ENCODE measurements at places on chromosomes 2 and 18.
A peak's percentile ranks its signal among the peaks of the same experiment; 100 is the strongest.

GRCh38 chr18:8695932-8696517 lies 9.3 kb upstream of the MTCL1 start:
- DNase-seq: no peak

DNA sequence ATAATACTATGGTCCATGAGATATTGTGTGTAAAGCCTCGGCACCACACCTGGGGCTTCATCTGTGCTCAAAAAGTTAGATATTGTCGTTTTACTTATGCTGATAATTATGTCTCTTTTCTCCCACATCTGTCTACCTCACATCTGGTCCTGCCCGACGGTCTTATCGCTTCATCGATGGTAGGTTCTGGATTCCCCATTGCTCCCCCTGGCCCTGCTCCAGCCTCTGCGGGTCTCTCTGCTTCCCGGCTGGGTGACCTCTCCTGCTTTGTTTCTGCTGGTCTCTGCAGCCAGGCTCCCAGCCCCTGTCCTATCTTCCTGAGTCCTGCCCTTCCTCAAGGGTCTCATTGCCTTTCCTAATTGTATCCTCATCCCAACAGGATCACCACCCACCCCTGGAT lies 294.2 kb downstream of the NDUFA10 start:
- DNase-seq: no peak

DNA sequence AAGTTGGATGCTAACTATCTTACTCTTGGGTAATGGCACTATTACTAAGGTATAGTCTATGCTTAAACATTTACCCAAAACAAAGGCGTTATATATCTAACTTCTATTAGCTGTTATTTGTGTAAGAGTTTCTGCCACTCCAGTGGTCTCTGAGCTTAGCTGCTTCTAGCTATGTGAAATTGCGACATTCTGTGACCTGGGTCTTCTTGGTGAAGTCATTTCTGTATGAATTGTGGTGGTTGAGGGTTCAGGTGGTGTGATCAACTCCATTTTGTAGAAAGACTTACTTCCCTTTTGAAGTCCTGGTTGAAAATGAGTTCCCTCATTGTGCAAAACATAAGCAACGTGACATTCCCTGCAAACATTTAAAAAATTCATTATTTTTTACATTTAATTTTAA lies 221.6 kb downstream of the PIK3C3 start:
- DNase-seq: no peak

GRCh38 chr2:190579915-190580846 lies 45.7 kb upstream of the NEMP2 start:
- DNase-seq: peak; percentile 46

DNA sequence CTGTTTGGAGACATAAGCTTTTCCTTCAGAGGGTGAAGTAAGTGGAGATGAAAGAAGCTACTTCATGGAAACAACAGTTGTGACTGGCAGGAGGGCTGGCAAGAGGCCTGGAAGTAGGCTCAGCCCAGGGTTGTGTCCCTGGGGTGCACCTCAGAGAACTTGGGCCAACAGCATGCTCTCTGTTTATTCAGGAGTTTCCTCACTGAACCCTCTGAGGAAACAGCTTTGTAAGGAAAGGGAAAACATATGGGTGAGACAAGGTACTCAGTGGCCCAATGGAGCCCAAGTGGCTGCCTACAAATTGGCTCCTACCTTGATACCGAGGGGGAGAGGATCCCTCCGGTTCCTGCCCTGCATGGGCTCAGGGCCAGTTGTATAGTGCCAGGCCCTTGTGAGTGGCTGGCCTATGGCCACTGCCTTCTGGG lies 115.5 kb upstream of the ITGA6 start:
- DNase-seq: no peak

DNA sequence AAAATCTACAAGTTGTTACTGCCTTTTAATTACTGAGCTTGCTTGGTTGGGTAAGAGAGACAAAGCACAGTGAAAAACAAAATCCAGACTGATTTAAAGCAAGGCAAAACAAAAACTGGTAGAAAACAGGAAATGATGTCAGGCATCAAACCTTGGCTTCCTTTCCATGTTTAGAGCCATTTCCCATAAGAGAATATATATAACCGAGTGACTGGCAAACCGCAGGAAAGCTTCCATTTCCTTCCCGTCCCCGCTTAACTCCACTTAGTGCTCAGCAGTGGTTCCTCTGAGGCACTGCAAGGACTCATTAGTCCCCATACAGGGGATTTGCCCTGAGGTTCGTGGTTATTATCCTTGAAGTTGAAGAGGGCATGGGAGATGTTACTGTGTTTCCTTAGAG lies 446.3 kb downstream of the LPIN1 start:
- no peak for DNase-seq

DNA sequence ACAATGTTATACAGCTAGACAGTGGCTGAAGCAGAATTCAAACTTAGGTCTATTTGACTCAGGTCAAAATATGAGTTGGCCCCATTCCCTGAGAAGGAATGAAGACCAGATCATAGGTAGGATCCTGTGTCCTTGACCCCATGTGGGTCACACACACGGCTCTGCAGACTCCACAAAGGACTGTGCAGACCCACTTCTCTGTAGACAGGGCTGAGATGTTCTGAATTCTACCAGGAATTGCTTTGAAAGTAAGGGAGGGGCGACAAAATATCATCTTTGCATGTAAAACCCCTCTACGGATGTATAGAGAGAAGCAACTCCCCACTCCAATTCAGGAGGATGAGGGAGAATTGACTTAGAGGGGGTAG lies 62.3 kb upstream of the CTIF start:
- no peak for DNase-seq

- no peak for DNase-seq
Measured at GRCh38 chr2:120586507-120587278, 149.0 kb upstream of the GLI2 start.

- no peak for DNase-seq
Measured at GRCh38 chr2:225182126-225182525, 139.9 kb upstream of the DOCK10 start.

DNA sequence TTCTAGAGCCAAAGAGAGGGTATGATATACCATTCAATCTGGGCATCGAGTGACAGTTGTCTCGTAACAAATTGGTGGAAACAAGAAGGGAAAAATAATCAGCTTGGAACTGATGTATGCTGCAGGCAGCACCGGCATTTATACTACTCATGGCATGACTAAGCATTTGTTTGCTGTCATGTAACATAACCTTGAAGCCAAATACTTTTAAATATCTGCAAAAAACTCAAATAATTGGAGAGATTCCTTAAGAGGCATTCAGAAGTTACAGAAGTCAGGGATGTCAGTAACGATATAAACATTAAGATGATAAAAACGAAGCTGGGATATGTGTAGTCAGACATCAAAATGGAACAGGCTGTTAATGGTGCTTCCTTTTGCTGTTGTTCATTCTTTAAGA lies 157.3 kb upstream of the MMADHC start:
- DNase-seq: peak; percentile 3

GRCh38 chr2:12151716-12152115 lies 405.3 kb downstream of the LPIN1 start:
- DNase-seq: no peak

GRCh38 chr2:206154197-206154596 lies 5.0 kb downstream of the NDUFS1 start:
- peak; percentile 47 for DNase-seq

DNA sequence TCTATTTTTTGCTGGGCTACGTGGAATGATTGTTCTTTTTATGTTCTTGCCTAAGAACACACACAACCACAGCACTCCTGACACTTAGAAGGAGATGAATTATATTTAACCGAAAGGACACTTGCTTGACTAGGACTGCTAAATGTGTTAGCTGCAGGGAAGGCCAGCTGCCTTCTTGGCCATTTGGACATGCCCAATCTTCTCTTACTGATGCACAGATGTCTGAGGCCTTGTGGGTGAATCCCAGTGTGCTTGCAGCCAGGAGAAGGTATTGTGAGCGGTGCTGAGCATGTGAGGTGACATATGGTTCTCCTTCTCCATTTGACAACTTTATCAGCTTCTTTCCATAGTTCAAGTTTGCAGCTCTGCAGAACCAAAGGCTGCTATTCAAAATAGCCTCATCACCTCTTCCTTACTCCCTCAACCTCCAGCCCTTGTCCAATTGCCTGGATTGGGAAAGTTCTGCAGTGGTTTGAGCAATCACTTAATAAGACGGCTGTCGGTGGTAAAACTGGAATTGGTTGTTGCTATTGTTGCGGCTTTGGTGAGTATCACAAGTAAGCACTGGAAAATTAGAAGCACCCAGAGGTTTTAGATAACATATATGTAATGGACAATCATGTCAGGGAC lies 1113.3 kb downstream of the TSN start:
- no peak for DNase-seq

- no peak for DNase-seq
Measured at GRCh38 chr2:26968001-26968400, 2.4 kb upstream of the MAPRE3 start.

GRCh38 chr2:153834662-153835061 lies 37.1 kb upstream of the GALNT13 start:
- no peak for DNase-seq

DNA sequence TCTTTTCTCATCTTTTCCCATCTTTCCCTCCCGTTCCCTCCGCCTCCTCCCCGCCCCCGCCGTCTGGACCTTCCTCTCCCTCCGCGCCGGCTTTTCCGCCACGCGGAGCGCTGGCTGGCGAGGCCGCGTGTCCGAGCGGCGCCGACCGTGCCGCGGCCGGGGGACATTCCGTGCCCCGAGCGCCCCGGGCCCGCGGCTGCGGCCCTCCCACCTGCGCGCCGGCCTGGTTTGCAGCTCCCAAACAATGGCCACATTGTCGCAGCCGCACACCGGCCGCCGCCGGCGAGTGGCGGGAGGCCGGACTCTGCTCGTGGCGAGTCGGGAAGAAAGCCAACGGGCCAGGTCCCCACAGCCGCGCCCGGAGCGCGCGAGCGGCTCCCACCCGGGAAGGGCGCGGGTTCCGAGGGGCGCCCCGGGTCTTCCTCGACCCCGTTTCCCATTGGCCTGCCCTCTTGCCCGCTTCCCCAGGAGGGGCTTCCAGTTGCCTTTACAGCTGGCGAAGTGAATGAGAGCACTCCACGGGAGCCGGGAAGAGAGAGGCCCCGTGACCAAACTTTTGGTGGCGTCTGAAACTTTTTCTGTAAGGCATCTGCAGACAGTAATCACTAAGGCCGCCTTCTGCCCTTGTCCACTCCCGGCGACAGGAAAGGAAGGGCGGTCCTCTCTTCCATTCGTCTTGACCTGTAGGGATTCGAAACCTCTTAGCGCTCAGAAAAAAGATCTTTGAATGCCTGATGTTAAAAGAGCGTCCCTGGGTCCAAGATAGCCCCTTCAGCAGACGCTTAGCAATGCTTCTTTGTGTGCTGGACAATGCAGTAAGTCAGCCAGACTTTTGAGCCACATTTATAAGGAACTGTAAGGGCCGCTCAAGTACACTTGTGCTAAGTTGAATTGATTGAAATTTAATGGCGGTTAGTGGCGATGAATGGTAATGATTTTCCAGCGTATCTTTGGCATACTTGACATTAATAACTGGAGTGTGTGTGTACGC lies 6.2 kb downstream of the GLI2 start:
- DNase-seq: no peak

- no peak for DNase-seq
Measured at GRCh38 chr2:85485815-85486214, 53.2 kb upstream of the MAT2A start.

DNA sequence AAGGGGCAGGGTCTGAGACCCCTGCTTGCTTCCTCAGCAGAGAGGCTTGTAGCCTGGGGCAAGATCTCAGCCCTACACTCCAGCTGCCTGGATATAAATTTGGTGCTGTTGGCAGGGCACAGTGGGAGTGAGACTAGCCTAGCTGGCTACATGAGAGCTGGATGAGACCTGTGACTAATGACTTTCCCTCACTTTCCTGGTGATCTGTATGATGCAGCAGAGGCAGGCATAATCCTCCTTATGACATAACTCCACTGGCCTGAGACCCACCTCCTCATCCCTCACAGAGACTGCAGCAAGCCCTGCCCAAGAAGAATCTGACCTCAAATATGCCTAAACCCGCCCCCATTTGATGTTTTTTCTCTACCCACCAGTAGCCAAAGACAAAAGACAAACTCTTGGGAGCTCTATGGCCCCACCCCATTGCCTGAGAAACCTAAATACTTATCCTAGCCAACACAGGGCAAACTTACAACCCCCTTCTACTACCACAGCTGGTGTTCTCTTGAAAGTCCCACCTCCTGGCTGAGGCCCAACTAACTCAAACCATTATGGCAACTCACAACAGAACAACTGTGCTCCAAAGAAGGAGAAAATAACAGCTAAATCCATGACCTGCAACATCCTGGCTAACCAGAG lies 102.7 kb downstream of the NR4A2 start:
- no peak for DNase-seq

DNA sequence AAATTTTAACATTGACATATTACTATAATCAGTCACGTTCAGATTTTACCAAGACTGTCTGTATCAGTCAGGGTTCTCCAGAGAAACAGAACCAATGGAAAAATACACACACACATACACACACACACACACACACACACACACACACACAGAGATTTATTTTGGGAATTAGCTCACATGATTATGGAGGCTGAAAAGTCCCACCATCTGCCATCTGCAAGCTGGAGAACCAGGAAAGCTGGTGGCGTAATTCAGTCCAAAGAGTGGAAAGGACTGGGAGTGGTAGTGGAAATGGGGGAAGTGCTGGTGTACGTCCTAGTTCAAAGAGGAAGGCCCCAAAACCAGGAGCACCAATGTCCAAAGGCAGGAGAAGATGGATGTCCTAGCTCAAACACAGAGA lies 166.4 kb downstream of the AKAIN1 start:
- no peak for DNase-seq

- DNase-seq: peak; percentile 94
Measured at GRCh38 chr2:165293440-165294420, 54.5 kb downstream of the SCN2A start.

- DNase-seq: peak; percentile 91
Measured at GRCh38 chr18:63199743-63200241, 119.8 kb downstream of the BCL2 start.

- DNase-seq: no peak
Measured at GRCh38 chr2:86160156-86160952, 34.9 kb downstream of the IMMT start.

- DNase-seq: no peak
Measured at GRCh38 chr2:180359522-180360282, 352.6 kb upstream of the CWC22 start.

GRCh38 chr2:235383272-235383843 lies 110.5 kb upstream of the AGAP1 start:
- no peak for DNase-seq

- no peak for DNase-seq
Measured at GRCh38 chr2:158686210-158686691, 108.9 kb upstream of the DAPL1 start.

DNA sequence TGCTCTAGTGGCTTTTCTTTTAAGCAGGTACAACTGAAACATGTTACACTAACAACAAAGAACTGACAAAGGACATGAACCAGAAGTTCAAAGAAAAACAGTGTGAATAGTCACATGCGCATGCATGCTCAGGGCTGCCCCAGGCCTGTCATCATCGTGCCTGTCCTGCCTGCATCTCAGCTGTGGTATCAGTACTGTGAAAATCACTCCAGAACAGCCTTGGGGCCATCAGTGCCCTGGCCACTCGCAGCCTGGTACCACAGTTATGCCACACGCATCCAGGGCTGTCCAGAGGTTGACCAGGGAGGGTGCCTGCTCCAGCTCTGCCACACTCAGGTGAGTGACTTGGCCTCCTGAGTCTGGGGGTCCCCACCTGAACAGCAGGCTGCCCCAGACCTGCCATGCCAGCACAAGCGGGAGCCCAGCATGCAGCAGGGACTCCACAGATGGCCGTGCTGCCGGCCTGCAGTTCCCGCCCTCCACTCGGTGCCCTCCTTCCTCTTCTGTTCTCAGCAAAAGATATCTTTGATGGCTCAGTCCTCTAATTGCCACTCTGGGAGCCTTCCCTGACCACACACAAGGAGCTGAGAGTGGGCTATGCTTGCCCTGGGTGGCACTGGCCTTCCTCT lies 12.3 kb downstream of the LIMS2 start:
- no peak for DNase-seq
